ENCODE measurements at places on chromosomes 16 and 17.
A peak's percentile ranks its signal among the peaks of the same experiment; 100 is the strongest.

DNA sequence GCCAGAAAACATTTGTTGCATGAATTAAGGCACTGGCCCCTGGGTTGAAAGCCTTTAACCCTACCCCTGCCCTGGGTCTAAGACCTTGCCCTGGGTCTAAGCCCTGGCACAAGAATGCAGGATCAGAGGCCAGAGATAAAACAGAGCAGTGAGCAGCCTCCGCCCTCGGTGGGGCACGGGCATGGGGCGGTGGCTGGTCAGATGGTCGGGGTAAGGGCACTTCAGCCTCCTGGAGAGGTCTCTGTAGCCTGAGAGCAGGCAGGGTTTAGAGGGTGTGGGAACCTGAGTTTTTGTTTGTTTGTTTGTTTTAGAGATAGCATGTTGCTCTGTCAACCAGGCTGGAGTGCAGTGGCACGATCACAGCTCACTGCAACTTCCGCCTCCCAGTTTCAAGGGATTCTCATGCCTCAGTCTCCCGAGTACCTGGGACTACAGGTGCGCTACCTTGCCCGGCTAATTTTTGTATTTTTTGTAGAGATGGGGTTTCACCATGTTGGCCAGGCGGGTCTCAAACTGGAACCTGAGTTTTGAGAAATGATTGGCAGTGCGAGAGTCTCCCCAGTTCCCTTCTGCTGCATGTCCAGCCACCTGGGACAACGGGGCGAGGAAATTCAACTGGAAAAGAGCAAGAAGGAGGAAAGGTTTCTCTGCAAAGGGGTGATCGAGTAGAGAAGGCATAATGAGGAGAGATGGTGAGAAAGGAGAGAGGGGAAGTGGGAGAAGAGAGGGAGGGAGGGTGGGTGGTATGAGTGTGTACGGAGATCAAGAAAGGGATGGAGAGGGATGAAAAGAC lies 27.7 kb downstream of the TNS4 start:
- DNase-seq = peak; percentile 79

DNA sequence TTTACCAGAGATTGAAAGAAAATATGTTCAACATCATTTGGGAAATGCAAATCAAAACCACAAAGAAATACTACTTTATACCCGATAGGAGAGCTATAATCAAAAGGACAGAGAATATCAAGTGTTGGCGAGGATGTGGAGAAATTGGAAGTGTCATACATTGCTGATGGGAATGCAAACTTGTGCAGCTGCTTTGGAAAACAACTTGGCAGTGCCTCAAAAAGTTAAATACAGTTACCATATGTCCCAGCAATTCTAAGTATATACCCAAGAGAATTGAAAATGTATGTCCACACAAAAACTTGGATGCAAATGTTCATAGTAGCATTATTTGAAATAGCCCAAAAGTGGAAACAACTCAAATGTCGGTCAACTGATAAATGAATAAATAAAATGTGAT lies 17.0 kb upstream of the TANC2 start:
- DNase-seq = no peak

DNA sequence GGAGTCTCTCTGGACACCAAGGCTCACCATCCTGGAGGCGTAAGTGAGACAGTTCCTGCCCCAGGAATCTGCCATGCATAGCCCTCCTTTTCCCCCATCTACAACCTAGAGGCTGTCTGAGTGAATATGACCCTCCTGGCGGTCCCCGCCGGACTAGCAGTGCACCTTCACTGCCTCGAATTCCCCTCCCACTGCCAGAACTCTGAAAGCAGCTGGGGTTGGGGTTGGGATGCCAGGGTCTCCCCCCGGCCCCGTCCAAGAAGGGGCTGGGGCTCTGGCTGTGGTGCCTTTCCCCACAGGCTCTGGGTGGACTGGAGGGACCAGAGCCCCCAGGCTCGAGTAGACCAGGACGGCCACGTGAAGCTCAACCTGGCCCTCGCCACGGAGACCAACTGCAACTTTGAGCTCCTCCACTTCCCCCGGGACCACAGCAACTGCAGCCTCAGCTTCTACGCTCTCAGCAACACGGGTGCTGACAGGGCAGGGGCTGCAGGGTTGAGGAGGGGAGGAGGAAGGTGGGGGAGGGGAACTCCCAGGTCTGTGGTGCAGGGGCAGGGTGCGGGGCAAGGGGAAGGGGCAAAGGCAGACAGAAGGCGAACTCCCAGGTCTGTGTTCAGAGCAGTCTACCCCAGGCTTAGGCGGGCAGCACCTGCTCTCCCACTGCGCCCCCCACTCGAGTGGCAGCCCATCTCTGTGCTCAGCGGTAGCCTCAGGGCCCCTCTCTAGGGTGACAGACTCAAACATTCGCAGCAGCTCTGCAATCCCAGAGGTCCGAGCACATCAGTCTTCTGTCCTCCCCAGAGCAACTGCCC lies 1.2 kb downstream of the ZACN start:
- DNase-seq = no peak

DNA sequence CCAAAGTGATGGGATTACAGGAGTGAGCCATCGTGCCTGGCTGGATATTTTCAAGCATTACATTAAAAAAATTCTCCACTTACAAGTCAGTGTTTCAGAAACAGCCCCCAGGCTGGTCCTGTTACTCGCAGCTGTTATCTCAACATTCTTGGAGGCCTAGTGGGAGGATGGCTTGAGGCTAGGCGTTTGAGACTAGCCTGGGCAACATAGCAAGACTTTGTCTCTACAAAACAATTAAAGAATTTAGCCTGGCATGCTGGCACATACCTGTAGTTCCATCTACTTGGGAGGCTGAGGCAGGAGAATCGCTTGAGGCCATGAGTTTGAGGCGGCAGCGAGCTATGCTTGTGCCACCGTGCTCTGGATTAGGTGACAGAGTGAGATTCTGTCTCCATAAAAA lies 26.5 kb upstream of the SPNS3 start:
- DNase-seq = no peak

GRCh38 chr17:83173914-83174361 lies 94.5 kb downstream of the METRNL start:
- no peak for DNase-seq

DNA sequence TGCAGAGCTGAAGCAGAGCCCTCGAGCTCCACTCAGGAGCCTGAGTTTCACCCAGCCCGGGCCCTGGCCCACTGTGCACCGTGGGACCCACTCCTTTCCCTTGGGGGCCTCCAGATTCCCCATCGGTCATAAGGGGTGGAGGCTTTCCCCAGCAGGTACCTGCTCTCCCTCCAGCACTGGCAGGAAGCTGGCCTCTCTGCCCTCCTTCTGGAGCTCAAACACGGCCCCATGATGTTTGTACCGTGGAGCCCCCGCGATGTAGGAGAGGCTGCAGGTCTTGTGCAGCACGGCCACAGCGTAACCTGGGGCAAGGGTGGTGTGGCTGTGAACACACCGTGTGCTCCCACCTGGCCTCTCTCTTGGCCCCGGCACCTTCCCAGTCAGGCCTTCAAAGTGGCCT lies 29.9 kb downstream of the HASPIN start:
- DNase-seq = no peak

GRCh38 chr16:87844809-87845208 lies 24.5 kb downstream of the SLC7A5 start:
- DNase-seq = no peak

- no peak for DNase-seq
Observed at GRCh38 chr16:54246454-54246821, 40.1 kb downstream of the IRX3 start.

DNA sequence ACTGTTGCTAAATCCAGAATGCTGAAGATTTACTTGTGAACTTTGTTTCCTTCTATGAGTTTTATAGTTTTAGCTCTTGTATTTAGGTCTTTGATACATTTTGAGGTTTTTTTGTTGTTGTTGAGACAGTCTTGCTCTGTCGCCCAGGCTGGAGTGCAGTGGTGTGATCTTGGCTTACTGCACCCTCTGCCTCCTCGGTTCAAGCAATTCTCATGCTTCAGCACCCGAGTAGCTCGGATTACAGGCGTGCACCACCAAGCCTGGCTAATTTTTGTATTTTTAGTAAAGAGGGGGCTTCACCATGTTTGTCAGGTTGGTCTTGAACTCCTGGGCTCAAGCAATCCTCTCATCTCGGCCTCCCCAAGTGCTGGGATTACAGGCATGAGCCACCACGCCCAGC lies 14.4 kb downstream of the TENT4B start:
- no peak for DNase-seq

GRCh38 chr17:21351366-21352065 lies 24.6 kb upstream of the KCNJ12 start:
- no peak for DNase-seq

DNA sequence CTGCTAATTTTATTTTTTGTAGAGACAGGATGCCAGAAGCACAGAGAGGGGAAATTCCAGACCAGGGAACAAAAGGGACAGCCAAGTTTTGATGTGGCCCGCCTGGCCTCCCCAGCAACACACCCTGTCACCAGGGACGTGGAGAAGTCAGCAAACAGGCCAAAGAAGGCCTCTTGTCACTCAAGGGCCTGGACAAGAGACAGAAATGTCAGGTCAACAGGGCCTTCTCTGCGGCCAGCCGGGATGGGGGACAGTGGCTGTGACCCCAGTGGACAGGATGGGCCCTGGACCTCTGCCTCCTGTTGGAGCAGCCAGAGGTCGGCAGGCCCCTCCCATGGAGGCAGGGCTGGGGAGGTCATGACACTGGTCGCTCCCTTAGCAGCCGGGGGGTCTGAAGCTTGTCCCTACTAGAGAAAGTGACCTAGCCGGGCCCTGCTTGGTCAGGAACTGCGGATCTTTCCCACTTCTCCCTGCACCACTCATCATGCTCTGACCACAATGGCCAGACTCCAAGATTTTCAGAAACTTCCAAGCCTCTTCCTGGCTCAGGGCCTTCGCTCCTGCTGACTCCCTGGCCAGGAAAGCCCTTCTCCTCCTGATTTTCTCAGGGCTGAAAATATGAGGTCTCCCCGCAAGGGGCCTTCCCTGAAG lies 9.2 kb upstream of the TVP23A start:
- no peak for DNase-seq

DNA sequence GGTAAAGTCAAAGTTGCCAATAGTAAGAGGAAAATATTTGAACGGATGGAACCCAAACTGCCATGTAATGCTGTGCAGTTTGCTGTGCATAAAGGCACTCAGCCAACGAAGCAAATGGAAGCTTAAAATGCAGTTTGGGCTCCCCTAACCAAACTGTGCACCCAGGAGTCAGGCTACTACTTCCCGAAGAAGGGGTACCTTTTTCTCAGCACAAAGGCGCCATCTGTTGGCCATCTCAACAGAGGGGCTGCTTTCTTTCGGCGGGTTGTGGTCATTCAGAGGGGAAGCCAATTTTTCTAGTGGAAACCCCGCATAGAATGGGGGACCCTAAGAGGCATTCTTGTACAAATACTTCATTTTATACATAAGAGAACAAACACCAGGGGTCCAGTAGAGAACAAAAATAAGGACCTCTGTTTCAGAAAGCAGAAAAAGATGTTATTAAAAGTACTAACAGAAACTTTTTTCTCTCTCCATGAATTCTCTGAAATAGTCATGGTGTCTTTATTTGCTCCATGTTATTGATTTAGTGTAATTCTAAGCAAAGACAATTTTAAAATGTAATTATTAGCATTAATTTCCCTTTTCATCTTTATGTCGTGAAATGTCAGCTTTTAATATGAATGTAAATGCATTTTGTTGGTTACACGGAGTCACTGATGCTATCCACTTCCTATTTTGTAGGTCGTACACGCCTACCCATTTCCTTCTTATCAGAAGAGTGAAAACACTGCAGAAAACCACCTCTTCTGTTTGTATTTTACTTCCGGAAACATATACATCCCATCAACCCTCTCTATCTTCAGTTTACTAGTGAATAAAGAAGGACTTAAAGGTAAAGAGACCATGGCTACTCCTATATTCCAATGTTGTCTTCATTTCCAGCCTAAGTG lies 453.3 kb downstream of the KCNJ2 start:
- peak; percentile 34 for DNase-seq

DNA sequence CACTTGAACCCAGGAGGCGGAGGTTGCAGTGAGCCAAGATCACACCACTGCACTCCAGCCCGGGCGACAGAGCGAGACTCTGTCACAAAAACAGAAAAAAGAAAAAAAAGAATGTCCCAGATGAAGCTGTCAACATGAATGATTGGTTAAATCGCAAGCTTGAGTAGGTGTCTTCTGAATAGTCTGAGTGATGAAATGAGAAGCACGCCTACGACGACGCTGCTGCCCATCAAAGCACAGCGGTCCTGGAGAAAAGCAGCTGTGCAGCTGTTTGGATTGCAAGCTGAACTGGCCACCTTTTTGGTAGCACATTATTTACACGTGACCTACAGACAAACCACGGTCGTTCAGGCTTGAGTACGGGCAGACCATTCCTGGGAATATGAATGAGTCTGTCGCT lies 12.5 kb downstream of the ADCY9 start:
- DNase-seq = no peak

- DNase-seq = no peak
Observed at GRCh38 chr17:58759522-58759921, 3.9 kb downstream of the PPM1E start.

GRCh38 chr16:88737298-88738150 lies 31.2 kb downstream of the CTU2 start:
- DNase-seq = peak; percentile 85

DNA sequence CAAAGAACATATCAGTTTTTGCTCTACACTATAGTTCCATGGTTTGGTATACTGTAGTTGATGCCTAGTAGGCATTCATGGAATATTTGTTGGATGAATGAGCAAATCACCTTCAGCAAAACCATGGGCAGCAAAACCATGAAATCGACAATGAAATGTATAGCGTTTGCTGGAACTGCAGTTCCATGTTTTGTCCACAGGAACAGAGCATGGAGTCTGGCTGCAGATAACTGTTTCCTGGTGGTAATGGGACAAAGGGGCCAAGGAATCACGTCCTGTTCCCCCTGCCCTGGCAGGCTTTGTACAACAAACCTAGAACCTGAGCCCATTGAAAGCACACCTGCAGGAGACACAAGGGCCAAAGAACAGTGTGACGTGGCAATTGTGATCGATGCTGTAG lies 101.1 kb downstream of the USP31 start:
- peak; percentile 18 for DNase-seq

DNA sequence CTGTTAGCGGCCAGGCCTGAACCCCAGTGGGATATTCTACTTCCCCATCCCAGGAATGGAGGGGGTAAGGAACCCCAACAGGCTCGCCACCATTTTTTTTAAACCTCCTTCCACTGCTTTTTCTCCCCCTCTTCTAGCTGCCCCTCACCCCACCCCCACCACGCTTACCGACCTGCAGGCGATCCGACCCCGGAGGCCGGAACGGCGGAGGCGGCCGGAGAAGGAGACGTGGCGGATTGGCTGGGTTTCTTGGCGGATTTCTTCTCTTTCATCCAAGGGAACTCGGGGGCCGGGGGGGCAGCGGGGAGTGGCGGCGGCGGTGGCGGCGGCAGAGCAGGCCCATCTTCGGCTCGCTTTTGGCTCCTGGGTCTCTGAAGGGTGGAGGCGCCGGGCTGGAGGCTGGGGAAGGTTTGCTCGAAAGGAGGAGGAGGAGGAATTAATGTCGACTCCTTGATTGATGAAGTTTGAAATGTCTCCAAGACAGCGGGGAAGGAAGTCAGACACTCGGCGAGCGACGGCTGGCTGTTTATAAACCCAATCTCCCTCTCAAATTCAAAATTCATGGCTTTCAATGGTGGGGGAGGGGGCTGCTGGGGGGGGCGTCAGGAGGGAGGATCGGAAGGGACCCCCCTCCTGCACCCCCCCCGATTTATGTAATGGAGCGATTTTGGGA lies 424 bp downstream of the HOXB2 start:
- no peak for DNase-seq
